ENCODE measurements at places on chromosomes 1 and 21.

GRCh38 chr1:231619257-231619634 is 7.3 kb upstream of the DISC1 start:
- no peak for DNase-seq

- no peak for DNase-seq
These were observed 19.6 kb upstream of the ACTRT2 start for GRCh38 chr1:3001471-3002348.

GRCh38 chr21:20944139-20944538 is 54.1 kb upstream of the NCAM2 start:
- no peak for DNase-seq

DNA sequence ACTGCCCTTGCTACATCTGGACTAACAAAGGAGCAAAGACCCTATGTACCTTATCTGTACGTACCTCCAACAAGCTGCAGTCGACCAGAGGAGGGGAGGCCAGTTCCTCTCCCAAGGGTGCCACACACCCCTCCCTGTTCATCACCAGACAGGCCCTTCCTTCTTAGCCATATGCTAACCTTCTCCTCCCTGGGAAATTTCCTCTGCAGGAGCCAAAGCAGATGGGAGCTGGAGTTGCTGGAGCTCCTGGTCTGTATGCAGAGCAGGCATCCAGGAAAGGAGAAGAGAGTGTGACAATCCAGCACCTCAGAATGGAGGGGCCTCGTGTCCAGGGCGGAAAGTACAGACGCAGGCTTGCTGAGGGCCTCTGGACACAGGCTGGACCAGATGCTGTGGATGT is 48.5 kb downstream of the C8B start:
- no peak for DNase-seq

DNA sequence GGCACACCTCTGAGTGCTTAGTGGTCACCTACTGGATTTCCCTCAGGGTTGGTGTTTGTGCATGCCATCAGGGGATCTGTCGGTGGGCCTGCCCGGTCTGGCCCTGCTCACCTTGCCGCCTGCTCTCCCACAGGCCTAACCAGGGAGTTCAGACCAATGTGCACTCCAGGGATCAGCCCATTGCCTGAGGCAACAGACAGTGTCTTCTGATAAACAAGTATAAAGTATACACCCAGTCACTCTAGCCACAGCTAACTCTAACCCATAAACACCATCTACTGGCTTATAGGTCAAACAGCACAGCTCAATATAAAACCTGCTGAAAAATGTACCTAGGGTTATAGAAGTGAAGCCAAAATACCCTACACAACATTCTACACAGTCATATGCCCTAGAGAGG is 1300.0 kb downstream of the PLA2G4A start:
- DNase-seq, result peak; percentile 5

GRCh38 chr1:58283388-58284224 is 262.9 kb downstream of the OMA1 start:
- DNase-seq, result peak; percentile 5

GRCh38 chr1:6962478-6962995 is 177.3 kb downstream of the CAMTA1 start:
- peak; percentile 95 for DNase-seq

- DNase-seq, result no peak
These were observed 45.4 kb downstream of the SERINC2 start for GRCh38 chr1:31458287-31458896.

DNA sequence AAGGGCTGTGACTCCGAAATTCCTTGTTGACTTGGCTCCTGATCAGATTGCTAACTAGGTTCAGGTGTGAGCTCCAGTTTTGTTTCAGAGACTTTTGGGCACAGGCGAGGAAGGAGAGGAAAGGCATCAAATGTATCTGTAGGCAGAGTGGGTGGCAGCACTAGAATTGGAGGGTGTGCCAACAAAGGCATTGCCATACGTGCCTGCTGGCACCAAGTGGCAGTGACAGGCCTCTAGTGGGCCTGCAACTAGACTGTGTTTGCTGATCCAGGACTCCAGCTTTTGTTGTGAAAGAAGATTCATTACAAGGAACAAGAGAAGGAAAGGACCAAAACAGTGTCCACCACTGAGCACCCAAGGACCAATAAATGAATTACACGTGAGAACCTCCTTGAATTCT is 79.5 kb downstream of the TM2D1 start:
- no peak for DNase-seq

GRCh38 chr1:22208268-22208972 is 65.5 kb upstream of the WNT4 start:
- no peak for DNase-seq

DNA sequence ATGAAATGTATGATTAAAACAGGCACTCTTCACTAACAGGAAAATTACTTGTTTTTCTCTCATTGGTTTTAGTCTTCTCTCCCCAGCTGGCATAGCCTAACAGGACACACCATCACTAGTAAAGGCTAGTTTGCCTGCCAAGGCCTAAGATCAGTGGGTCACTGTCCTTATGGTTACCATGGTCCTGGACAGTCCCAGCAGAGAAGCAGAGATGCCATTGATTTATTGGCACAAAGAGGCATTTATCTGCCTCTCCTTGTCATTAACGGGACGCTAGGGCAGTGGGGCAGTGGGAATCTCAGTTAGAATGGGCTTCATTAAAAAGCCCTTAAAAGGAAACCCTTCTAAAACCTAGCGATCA is 13.9 kb downstream of the CD247 start:
- no peak for DNase-seq

GRCh38 chr1:203127666-203128430 is at the start of gene ADORA1:
ADORA1 (plus strand) TSS chr1:203127726; CDS start chr1:203128842, 1,116 bp downstream.
- DNase-seq, result no peak

GRCh38 chr1:167812972-167813371 is 91.2 kb downstream of the MPZL1 start:
- no peak for DNase-seq

DNA sequence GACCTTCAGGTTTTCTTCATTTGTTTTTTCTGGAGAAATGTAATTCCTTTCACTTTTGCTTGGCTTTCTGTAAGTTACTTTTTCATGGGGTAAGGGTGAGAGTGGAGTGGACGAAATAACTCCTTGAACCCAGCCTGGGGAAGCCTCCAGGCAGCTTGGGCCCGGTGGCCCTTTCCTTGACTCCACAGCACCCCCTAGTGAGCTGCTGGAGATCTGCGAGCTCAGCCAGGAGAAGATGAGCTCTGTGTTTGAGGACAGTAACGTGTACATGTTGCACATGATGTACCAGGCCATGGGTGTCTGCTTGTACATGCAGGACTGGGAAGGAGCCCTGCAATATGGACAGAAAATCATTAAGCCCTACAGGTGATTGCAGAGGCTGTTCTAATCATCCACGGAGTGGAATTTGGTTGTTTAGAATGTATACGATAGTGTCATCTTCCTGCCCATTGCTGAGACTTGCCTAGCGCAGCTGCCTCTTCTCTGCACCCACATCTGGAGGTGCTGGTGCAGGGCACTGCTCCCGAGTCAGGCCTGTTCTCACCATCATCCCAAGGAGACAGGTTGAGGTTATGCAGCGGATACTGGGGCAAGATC is 51.0 kb downstream of the SMYD2 start:
- peak; percentile 69 for DNase-seq

DNA sequence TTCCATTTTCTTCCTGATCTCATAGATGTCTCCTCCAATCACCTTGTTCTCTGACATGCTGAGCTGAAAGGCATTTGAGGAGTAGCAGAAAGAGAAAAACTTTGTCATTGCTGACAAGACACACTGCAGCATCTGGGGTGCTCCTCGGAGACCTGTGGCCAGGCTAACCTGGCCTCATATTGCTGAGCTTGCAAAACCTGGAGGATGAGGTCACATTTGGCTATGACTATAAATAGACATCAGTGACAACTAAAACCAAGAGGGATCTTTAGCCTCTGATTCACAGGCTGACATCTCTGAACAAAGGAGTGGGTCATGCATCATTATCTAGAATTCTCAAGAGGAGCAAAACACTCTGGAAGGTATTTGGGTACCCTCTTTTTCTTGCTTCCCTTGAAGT is 83.7 kb downstream of the PROX1 start:
- no peak for DNase-seq

GRCh38 chr21:42739061-42739931 is 85.9 kb downstream of the PDE9A start:
- DNase-seq, result no peak

GRCh38 chr1:205306929-205307566 is 14.5 kb downstream of the NUAK2 start:
- DNase-seq, result no peak

DNA sequence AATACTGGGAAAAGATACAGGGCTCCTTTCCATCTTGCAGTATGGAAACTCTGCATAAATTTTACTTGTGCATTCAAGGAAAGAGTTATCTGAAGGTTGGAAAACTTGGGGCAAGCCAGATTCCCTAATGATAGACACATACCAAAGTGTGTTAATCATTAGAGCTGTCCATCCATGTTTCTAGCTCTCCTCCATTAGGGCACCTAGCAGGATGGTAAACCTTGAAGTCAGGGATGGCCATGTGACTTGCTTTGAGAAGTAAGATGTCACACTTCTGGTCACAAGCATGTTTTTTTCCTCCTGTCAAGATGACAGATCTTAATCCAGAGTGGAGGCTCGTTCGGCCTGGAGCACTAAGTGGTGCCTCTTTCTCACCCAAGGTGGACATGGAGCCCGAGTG is 241.9 kb upstream of the RUNX1 start:
- no peak for DNase-seq

- DNase-seq, result no peak
These were observed 10.8 kb downstream of the CRABP2 start for GRCh38 chr1:156694690-156694962.

GRCh38 chr1:36475910-36476604 is 6.7 kb downstream of the CSF3R start:
- no peak for DNase-seq

DNA sequence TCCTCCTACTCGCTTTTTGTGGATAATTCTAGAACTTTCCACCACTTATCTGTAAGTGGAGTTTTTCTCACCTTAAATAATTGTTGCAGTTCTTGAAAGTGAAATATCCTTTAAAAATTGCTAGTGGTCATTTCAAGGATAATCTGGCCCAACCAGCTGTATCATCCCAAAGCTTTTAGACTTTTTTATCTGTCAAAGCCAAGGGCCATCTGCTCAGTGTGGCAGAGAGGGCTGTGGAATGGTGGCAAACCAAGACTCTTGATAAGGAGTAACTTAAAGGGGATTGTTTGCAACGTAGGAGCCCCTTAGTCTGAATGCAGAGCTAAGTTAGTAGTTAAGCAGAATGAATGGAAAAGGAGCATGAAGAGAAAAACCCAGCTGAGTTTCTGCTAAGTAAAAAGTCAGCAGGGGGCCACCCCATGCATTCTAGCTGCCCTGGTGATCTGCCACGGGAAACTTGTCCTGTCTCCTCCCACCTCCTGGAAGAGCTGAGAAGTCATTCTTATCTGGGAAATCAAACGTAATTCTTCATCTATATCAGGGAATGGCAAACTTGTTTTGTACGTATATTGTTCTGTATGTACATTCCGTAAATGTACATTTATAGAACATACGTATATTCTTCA is 169.3 kb downstream of the PRDM2 start:
- DNase-seq, result no peak

GRCh38 chr1:12475101-12475500 is 142.9 kb downstream of the DHRS3 start:
- DNase-seq, result no peak

GRCh38 chr1:84345220-84345619 is 43.7 kb downstream of the SAMD13 start:
- DNase-seq, result no peak

GRCh38 chr21:15559660-15560059 is 170.1 kb upstream of the USP25 start:
- DNase-seq, result no peak

DNA sequence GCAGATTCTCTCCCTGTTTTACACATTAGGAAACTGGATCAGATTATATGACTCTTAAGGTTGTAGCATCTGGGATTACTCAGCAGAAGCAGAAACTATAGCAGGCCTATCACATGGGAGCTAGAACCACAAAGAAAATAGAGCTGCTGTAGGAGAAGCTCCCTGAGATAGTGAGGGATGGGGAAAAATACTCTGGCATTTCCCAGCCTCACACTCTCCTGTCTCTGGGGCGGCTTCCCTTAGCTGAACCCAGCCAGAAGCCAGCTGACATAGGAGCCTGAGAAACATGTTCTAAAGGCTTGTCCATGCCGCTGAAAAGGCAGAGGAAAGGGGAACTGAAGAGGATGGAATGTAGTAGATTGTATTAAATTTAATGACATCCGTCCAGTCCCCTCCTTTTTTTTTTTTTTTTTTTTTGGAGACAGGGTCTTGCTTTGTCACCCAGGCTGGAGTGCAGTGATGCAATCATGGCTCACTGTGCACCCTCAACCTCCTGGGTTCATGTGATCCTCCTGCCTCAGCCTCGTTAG is 76.8 kb upstream of the DNAJC6 start:
- no peak for DNase-seq

DNA sequence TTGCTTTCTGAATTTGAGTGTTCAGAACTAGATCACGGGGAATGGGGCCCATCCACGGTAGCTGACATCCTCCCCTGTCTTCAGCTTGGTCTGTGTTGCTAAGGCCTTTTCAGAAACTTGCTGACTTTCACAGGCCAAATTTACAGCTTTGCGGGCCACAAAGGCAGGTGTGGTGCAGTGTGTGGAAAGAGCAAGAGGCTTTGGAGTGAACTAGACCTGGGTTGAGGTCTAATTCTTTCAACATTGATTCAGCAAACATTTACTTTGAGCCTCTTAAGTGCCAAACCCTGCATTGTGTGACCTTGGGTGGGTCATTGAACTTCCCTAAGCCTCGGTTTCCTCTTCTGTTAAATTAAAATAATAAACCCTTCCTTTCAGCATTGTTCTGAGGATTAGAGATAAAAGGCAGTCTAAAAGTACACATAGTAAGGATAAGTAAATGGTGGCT is 24.3 kb downstream of the STPG1 start:
- DNase-seq, result no peak

- DNase-seq, result no peak
These were observed 24.8 kb downstream of the NOS1AP start for GRCh38 chr1:162094271-162094670.
